ENCODE measurements at places on chromosomes 12 and 14. TPM values are rescaled to one million over a fixed set of nuclear protein-coding genes. Genes with fewer than 3 reads are reported as not detected.

Gene SOX5
- 54.2 TPM for total RNA-seq

Gene CCDC196
- not detected for total RNA-seq

Gene ZBTB25
- 17.2 TPM for total RNA-seq

Gene KERA
- not detected for total RNA-seq

Gene DHH
- total RNA-seq, result 1.3 TPM

DNA sequence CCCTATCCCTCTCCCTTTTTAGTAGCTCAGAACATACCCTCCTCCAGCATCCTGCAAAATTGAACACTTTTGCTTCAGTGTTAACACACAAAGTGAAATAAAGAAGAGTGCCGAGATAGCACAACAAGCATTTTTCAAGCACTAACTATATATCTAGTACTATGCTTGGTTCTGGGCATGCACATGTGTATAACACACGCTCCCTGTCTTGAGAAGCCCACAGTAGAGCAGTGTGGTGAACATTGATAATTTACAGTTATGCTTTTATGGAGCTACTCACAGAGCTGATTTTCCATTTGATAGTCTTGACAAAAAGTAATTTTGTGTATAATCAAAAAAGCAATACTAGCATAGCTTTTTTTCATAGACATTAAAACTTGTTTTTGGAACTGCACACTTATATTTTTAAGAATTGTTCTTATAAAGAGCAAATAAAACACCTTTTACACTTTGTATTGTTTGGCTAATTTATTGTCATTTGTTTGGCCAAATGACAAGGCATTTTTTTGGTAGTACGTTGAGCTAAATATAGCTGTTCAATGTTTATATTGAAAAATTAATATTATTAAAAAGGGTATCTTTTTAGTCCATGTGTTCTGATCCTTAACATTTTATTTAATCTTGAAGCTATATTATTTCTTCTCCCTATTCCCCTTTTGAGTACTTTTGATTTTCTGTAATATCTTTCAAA, 39.7 kb downstream of the LEMD3 start:
- H3K27ac ChIP-seq, result no peak overlapping the region
- no peaks in the 10 kb centered on the region for H3K36me3 ChIP-seq
- no peaks in the 10 kb centered on the region for H3K27me3 ChIP-seq
- no peak overlapping the region for H3K4me3 ChIP-seq
- no peaks in the 10 kb centered on the region for H3K4me1 ChIP-seq
- no peak for DNase-seq

- no peaks in the 10 kb centered on the region for H3K27me3 ChIP-seq
- H3K36me3 ChIP-seq, result no peaks in the 10 kb centered on the region
- no peak overlapping the region for H3K4me3 ChIP-seq
- no peak for DNase-seq
- no peaks in the 10 kb centered on the region for H3K4me1 ChIP-seq
Observed at GRCh38 chr12:8823565-8824300, 1.3 kb downstream of the A2ML1 start.

GRCh38 chr12:18805516-18806248, 67.8 kb downstream of the CAPZA3 start:
- no peaks in the 10 kb centered on the region for H3K36me3 ChIP-seq
- no peak for DNase-seq
- no peak overlapping the region for H3K4me3 ChIP-seq
- H3K4me1 ChIP-seq, result no peaks in the 10 kb centered on the region
- H3K27me3 ChIP-seq, result no peaks in the 10 kb centered on the region
- H3K27ac ChIP-seq, result no peak overlapping the region

GRCh38 chr12:52615208-52615868, 3.0 kb downstream of the KRT73 start:
- H3K4me3 ChIP-seq, result no peak overlapping the region
- DNase-seq, result no peak
- no peaks in the 10 kb centered on the region for H3K27me3 ChIP-seq
- no peak overlapping the region for H3K27ac ChIP-seq

DNA sequence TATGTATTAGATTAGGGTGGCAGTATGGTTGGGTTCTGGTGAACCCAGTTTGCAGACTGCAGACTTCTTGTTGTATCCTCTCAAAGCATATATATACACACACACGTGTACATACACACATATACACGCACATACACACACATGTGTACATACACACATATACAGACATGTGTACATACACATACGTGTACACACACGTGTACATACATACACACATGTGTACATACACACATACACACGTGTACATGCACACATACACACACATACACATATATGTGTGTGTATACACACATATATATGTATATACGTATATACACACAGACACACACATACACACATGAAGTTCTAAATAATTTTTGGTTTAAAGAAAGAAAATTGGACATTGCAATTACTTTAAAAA, 780.2 kb downstream of the FLRT2 start:
- no peak overlapping the region for H3K4me3 ChIP-seq
- no peaks in the 10 kb centered on the region for H3K27me3 ChIP-seq
- H3K36me3 ChIP-seq, result no peaks in the 10 kb centered on the region
- no peak for DNase-seq
- no peaks in the 10 kb centered on the region for H3K4me1 ChIP-seq

DNA sequence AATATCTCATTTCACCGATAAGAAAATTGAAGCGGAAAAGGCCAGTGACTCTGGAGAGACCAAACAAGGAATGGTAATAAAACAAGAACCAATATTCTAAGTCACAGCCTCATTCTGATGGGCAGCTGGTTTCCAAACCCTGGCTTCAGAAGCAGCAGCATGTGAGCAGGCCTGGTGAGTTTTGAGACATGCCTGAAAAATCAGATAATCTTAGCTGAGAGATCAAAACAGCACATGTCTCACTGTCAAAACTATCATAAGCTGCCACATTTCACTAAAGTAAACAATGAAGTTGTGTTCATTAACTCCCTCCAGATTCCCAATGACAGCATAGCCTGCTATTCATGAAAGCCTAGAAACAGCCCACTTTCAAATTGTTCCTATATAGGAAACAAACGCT, 36.5 kb downstream of the CIT start:
- H3K4me3 ChIP-seq, result no peak overlapping the region
- no peak for DNase-seq
- no peaks in the 10 kb centered on the region for H3K27me3 ChIP-seq
- H3K36me3 ChIP-seq, result no peaks in the 10 kb centered on the region
- no peak overlapping the region for H3K27ac ChIP-seq
- no peaks in the 10 kb centered on the region for H3K4me1 ChIP-seq

- no peak overlapping the region for H3K27ac ChIP-seq
- H3K36me3 ChIP-seq, result no peaks in the 10 kb centered on the region
- no peaks in the 10 kb centered on the region for H3K27me3 ChIP-seq
- H3K4me3 ChIP-seq, result no peak overlapping the region
Observed at GRCh38 chr14:51873221-51873893, 12.9 kb downstream of the GNG2 start.

DNA sequence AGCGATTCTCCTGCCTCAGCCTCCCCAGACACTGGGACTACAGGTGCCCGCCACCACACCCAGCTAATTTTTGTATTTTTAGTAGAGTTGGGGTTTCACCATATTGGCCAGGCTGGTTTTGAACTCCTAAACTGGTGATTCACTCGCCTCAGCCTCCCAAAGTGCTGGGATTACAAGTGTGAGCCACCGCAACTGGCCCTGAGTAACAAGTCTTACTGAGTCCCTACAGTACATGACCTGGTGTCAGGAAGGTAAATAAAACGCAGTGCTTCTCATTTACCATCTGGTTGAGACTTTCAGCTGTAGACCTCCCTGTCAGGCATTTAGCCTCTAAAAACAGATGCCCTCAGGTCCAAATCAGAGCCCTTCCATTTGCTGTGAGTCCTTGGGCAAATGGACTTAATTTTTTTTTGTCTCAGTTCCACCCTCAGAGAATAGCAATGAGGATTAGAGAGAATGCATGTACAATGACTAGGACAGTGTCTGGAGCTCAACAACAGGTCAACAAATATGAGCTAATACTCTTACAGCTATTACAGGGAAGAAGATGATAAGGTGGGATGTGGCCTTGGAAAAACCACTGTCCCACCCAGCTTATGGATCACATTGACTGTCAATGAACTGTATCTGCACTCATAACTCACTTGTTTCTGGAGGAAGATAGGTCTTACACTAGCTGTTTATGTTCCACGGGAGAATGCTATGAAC, 70.5 kb downstream of the PHLDA1 start:
- DNase-seq, result no peak
- H3K27me3 ChIP-seq, result no peaks in the 10 kb centered on the region
- no peak overlapping the region for H3K27ac ChIP-seq
- peaks cover 4% of the 10 kb centered on the region for H3K4me1 ChIP-seq
- H3K36me3 ChIP-seq, result no peaks in the 10 kb centered on the region

- DNase-seq, result no peak
- H3K4me3 ChIP-seq, result no peak overlapping the region
- H3K4me1 ChIP-seq, result no peaks in the 10 kb centered on the region
- H3K27me3 ChIP-seq, result no peaks in the 10 kb centered on the region
- H3K27ac ChIP-seq, result no peak overlapping the region
Observed at GRCh38 chr12:113370923-113371682, 12.7 kb downstream of the PLBD2 start.

DNA sequence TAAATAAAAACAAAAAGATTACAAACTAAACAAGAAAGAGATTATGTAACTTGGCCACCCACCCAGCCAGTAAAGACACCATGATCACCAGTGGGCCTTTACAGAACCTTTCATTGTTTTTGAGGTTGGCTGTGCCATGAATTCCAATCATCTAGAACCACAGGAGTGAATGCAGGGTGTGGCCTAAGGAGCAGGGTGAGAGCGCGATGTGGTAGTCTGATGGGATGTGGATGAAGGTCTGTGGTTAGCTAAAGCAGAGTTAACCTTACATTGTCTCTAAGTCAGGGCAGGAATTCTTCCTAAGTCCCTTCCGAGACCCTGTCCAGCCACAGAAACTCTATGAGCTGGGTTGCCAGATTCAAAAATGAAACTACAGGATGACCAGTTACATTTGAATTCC, 54.0 kb upstream of the CDKN3 start:
- no peak for DNase-seq
- no peaks in the 10 kb centered on the region for H3K27me3 ChIP-seq
- no peak overlapping the region for H3K4me3 ChIP-seq
- H3K27ac ChIP-seq, result no peak overlapping the region
- no peaks in the 10 kb centered on the region for H3K4me1 ChIP-seq
- no peaks in the 10 kb centered on the region for H3K36me3 ChIP-seq

All from aorta (tissue), 5 donors.